Stimulated activated effector memory CD8-positive, alpha-beta T cell treated with anti-CD3 and anti-CD28 coated beads, Interleukin-12 subunit alpha, Interleukin-12 subunit beta, amount 100 ng/mL, for 72 hours (primary cell): ENCODE measurements at places on chromosomes 2 and 18.

DNA sequence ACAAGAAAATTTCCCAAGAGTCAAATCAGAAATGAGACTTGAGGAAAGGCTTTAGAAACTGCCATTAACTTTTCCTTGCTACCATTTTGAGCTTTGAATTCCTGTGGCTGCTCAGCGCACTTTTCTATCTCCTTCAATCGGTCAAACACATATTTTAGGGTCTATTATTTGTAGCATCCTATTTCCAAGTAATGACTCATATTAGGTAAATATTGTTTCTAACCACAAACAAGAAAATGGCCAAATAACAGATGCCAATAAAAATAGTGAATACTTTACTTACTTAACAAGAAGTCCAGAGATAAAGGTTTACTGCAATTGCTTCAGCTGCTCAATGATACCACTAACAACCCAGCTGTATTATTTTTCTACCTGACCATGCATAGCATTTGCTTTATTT is 29.7 kb upstream of the CCDC178 start:
- no peak for DNase-seq

GRCh38 chr2:29589440-29590103 is 331.8 kb downstream of the ALK start:
- DNase-seq, result no peak

- DNase-seq, result no peak
Measured at GRCh38 chr2:236608710-236609109, 39.1 kb downstream of the ACKR3 start.

DNA sequence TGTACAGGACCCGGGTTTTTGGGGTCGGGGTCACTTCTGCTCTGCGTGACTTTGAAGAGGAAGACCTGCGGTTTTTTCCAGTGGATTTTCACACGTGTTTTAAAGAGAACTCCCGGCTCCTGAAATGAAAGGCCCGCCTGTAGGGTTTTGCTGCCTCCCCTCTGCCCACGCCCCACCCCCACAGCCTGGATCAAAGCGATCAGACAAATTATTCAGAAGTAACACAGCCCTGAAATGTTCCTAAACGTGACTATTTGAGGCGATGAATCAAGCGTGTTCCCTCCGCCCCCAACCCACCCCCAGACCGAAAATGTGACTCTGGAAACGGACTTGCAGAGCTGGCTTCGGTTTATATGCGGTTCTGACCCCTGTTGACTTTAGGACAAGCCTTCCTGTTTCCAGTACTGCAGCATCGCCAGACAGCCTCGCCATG is 28.7 kb upstream of the SMIM21 start:
- DNase-seq, result no peak

DNA sequence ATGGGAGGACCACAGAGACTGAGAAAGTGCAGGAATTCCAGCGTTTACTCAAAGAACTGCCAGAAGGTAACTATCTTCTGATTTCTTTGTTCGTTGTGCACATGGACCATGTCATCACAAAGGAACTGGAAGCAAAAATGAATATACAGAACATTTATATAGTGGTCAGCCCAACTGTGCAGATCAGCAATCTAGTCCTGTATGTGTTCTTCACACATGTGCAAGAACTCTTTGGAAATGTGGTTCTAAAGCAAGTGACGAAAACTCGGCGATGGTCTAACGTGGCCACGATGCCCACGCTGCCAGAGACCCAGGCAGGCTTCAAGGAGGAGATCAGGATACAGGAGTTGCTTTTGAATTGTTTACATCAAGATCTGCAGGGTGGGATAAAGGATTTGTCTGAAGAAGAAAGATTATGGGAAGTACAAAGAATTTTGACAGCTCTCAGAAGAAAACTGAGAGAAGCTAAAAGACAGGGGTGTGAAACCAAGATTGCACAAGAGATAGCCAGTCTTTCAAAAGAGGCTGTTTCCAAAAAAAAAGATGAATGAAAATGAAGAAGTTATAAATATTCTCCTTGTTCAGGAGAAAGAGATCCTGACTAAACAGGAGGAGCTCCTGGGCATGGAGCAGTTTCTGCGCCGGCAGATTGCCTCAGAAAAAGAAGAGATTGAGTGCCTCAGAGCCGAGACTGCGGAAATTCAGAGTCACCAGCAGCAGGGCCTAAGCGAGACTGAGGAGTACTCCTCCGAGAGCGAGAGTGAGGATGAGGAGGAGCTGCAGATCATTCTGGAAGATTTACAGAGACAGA is 8.3 kb upstream of the CHST10 start:
- no peak for DNase-seq
